Breast epithelium (tissue), 4 donors: ENCODE measurements at places on chromosomes 1 and 21. TPM values are rescaled to one million over a fixed set of nuclear protein-coding genes. Genes with fewer than 3 reads are reported as not detected.

CA14 gene
- not detected for total RNA-seq

- H3K36me3 ChIP-seq: no peaks in the 10 kb centered on the region
- no peak overlapping the region for H3K27ac ChIP-seq
- no peaks in the 10 kb centered on the region for H3K27me3 ChIP-seq
- H3K4me1 ChIP-seq: no peaks in the 10 kb centered on the region
Measured at GRCh38 chr1:205991237-205991636, 12.0 kb downstream of the RAB7B start.

GRCh38 chr1:221139991-221140390 is 260.7 kb downstream of the HLX start:
- no peaks in the 10 kb centered on the region for H3K27me3 ChIP-seq
- H3K4me1 ChIP-seq: no peaks in the 10 kb centered on the region
- H3K4me3 ChIP-seq: no peak overlapping the region
- no peak overlapping the region for H3K27ac ChIP-seq
- no peaks in the 10 kb centered on the region for H3K36me3 ChIP-seq

GRCh38 chr1:111369177-111369576 is 58.4 kb downstream of the OVGP1 start:
- H3K4me3 ChIP-seq: no peak overlapping the region
- DNase-seq: no peak
- H3K4me1 ChIP-seq: no peaks in the 10 kb centered on the region
- no peaks in the 10 kb centered on the region for H3K27me3 ChIP-seq

HES2 gene
- total RNA-seq: not detected

IFNLR1 gene
- 3.9 TPM for total RNA-seq

LMX1A gene
- total RNA-seq: not detected

SELE gene
- 0.66 TPM for total RNA-seq

GRCh38 chr1:1748686-1749321 is 24.6 kb upstream of the CDK11A start:
- DNase-seq: no peak
- H3K27ac ChIP-seq: no peak overlapping the region
- no peaks in the 10 kb centered on the region for H3K4me1 ChIP-seq
- no peaks in the 10 kb centered on the region for H3K27me3 ChIP-seq
- H3K4me3 ChIP-seq: no peak overlapping the region

- no peaks in the 10 kb centered on the region for H3K4me1 ChIP-seq
- peaks cover 13% of the 10 kb centered on the region for H3K36me3 ChIP-seq
- DNase-seq: no peak
- H3K4me3 ChIP-seq: no peak overlapping the region
Measured at GRCh38 chr21:32328595-32328994, 29.9 kb downstream of the MRAP start.

ERICH3 gene
- total RNA-seq: under 0.01 TPM

C1QTNF12 gene
- total RNA-seq: not detected

SERTAD4 gene
- total RNA-seq: 0.80 TPM

CDC14A gene
- 16.5 TPM for total RNA-seq

- DNase-seq: no peak
- no peak overlapping the region for H3K27ac ChIP-seq
- H3K4me3 ChIP-seq: no peak overlapping the region
- no peaks in the 10 kb centered on the region for H3K36me3 ChIP-seq
Measured at GRCh38 chr1:83889707-83890106, 109.2 kb downstream of the TTLL7 start.

PLA2G2F gene
- total RNA-seq: not detected

GRCh38 chr1:3809680-3810079 is 13.4 kb upstream of the LRRC47 start:
- H3K36me3 ChIP-seq: no peaks in the 10 kb centered on the region
- no peak for DNase-seq
- no peak overlapping the region for H3K27ac ChIP-seq
- no peaks in the 10 kb centered on the region for H3K27me3 ChIP-seq
- H3K4me3 ChIP-seq: no peak overlapping the region

- no peaks in the 10 kb centered on the region for H3K27me3 ChIP-seq
- no peak for DNase-seq
- H3K4me3 ChIP-seq: no peak overlapping the region
Measured at GRCh38 chr1:113676524-113676923, 82.8 kb downstream of the PHTF1 start.

IL24 gene
- total RNA-seq: not detected

ADAMTSL4 gene
- total RNA-seq: 31.8 TPM

SPOCD1 gene
- 0.15 TPM for total RNA-seq

DNA sequence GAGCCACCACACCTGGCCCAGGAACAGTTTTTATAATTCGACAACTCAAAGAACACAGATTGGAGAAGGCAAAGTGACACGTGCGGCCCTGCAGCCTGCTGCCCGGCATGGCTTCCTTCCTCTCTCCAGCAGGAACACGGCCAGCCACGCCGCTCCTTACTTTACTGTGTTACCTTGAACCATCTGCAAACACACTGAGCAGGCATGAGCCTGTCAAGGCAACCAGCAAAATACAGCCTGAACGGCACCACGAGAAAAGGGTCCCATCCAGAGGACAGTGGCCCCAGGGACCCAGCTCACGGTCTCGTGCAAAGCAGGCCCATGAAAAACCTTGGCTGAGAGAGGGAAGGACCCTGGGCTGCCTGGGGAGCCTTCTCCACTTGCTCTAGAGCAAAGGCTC is 38.8 kb downstream of the NPHP4 start:
- H3K36me3 ChIP-seq: no peaks in the 10 kb centered on the region
- no peaks in the 10 kb centered on the region for H3K4me1 ChIP-seq
- no peak overlapping the region for H3K4me3 ChIP-seq
- H3K27ac ChIP-seq: no peak overlapping the region
- no peaks in the 10 kb centered on the region for H3K27me3 ChIP-seq

DNA sequence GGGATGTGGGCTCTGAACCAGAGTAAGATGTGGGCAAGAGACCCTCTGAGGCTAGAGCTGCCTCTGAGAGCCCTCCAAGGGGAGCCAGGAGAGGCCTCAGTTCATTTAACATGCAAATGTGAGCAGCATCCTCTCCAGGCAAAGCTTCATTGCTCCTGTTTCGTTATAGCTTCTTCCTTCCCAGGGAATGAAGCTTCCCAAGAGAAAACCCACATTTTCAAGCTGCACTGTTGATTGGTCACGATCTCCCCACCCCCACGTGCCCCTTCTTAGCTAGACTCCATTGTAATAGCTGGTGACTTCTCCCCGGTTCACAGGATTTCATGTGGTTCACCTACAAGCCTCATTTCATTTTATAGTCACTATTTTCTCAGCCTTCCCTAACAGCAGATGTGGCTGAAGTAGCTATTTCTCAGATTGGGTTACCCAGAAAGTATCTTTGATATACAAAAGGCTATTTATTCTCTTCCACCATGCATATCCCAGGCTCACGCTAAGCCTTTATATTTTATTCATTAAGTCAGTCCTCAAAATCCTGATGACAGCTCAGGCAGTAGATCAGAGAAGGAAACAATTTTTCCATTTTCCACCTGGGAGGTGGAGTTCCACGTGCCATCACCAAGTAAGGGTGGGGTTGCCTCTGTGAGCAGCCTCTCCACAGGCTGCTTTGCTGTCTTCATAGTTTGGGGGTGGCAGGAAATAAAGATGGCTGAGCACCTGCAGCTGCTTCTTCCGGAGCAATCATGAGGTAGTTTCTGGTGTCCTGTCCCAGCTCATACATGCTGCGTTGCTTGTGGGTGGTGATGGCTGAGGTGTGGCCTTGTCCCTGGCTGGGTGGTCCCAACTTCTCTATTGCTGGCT is 178.3 kb upstream of the RAB4A start:
- H3K36me3 ChIP-seq: no peaks in the 10 kb centered on the region
- no peak for DNase-seq
- no peaks in the 10 kb centered on the region for H3K27me3 ChIP-seq
- no peak overlapping the region for H3K4me3 ChIP-seq

DNA sequence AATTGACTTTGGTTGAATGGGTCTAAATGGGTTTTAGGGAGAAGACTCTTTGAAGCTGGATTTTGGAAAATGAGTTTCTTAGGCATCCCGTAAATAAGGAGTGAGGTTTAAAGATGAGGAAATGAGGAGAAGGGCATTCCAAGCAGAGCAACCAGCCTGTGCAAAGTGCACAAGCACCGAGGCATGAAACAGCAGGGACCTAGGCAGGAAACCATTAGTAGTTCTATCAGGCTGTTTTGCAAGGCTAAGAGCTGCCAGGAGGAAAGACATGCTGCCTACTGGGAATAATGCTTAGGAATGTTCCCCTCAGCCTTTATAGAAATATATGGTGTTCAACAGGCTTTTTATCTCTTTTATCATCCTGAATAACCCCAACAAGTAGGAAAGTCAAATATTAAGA is 153.1 kb upstream of the FGGY start:
- no peak overlapping the region for H3K4me3 ChIP-seq
- no peaks in the 10 kb centered on the region for H3K27me3 ChIP-seq
- DNase-seq: no peak
- H3K36me3 ChIP-seq: no peaks in the 10 kb centered on the region
- H3K4me1 ChIP-seq: no peaks in the 10 kb centered on the region

GRCh38 chr1:215358356-215358755 is 208.7 kb upstream of the KCTD3 start:
- H3K4me3 ChIP-seq: no peak overlapping the region
- no peak overlapping the region for H3K27ac ChIP-seq
- H3K27me3 ChIP-seq: no peaks in the 10 kb centered on the region
- no peak for DNase-seq
- no peaks in the 10 kb centered on the region for H3K4me1 ChIP-seq

EEIG2 gene
- total RNA-seq: 10.2 TPM

DNA sequence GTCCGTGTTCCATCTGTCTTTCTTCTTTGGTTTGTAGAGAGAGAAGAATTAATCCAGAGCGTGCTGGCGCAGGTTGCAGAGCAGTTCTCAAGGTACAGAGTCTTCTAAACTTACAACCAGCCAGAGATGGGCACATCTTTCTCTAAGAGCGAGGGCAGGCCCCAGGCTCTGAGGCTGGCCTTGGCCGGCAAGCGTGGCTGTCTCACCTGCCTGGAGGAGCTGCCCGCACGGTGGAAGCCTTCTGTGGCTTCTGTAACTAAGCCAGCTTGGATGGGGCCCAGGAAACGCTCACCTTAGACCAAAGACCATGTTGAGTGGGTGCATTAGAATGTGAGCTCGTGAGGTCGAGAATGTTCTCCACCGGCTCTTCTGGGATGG is 78.6 kb downstream of the PDE9A start:
- H3K4me3 ChIP-seq: no peak overlapping the region
- DNase-seq: no peak
- no peaks in the 10 kb centered on the region for H3K4me1 ChIP-seq
- H3K27ac ChIP-seq: peak overlapping the region; percentile 80
- H3K36me3 ChIP-seq: no peaks in the 10 kb centered on the region
- no peaks in the 10 kb centered on the region for H3K27me3 ChIP-seq

- peaks cover 10% of the 10 kb centered on the region for H3K36me3 ChIP-seq
- H3K4me1 ChIP-seq: peaks cover 8% of the 10 kb centered on the region
- no peak overlapping the region for H3K27ac ChIP-seq
- H3K27me3 ChIP-seq: peaks cover 2% of the 10 kb centered on the region
- no peak for DNase-seq
Measured at GRCh38 chr1:1250786-1251284, 4.3 kb upstream of the C1QTNF12 start.

KPRP gene
- not detected for total RNA-seq

LHX4 gene
- total RNA-seq: not detected

SMPDL3B gene
- 14.9 TPM for total RNA-seq

HHAT gene
- 31.6 TPM for total RNA-seq

DNA sequence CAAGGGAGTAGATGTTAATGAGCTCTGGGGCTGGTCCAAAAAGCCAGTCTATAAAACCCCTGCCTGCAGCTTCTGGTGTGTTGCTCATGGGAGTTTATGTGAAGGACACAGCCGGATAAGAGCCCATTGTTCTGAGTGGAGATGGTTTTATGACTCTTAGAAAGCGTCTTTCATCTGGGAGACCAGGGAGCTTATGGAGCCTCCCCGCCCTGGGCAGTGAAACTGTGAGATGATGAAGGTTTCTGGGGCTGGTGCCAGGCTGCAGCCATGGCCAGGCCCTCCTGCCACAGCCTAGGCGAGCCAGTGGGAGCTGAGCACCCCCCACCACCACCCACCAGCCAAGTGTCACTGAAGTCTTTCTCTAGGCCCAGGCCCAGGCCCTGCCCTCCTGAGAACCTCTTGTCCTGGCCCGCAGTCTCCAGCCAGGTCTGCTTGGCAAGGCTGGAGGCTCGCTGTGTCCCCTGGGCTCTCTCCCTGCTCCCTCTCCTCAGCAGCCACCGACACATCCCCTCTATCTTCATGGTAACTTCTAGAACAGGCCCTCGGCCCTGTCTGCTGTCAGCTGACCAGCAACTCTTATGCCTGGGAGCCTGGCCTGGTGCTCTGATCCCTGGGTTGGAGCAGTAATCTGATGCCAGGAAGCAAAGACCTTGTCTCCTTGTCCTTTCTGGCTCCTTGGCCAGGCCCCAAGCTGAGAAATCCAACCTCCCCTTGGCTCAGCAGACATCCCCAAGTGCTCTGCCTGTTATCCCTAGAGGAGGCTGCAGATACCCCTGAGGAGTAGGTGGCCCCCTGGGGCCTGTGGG is 7.6 kb upstream of the ARHGEF10L start:
- peak; percentile 52 for DNase-seq
- H3K27me3 ChIP-seq: no peaks in the 10 kb centered on the region
- H3K27ac ChIP-seq: peak overlapping the region; percentile 81
- no peaks in the 10 kb centered on the region for H3K36me3 ChIP-seq
- H3K4me3 ChIP-seq: no peak overlapping the region

GRCh38 chr1:247440001-247440620 is 17.8 kb downstream of the OR2B11 start:
- no peaks in the 10 kb centered on the region for H3K4me1 ChIP-seq
- DNase-seq: no peak
- peaks cover 5% of the 10 kb centered on the region for H3K27me3 ChIP-seq
- H3K27ac ChIP-seq: no peak overlapping the region
- H3K4me3 ChIP-seq: no peak overlapping the region

GRCh38 chr1:170864238-170864637 is 71.1 kb upstream of the MROH9 start:
- H3K4me1 ChIP-seq: no peaks in the 10 kb centered on the region
- no peak for DNase-seq
- no peaks in the 10 kb centered on the region for H3K27me3 ChIP-seq
- no peaks in the 10 kb centered on the region for H3K36me3 ChIP-seq

DNA sequence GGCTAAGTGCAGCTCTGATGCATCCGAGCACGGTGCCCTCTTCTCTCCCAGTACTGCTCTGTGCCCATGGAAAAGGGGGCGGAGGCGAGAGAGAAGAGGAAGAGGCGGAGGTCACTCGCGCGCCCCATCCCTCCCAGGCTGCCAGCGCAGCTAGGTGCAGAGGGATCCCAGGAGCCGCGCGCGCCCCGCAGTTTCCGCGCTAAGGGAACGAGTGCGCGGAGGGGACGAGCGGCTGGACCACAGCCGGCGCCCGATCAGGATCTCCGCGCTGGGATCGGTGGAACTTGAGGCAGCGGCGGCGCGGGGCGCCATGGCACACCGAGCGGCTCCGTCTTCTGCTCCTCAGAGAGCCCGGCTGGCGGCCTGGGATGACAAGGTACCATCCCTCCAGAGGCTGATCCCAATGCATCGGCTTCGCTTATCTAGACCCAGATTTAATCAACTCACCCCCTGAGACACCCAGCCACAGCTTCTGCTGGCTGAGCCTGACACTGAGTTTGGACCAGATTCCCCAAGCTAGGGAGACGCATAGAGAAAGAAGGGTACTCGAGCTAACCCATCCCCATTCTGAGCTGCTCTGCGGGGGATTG is at the start of gene PTGFR:
TSS of gene PTGFR (plus strand) at position 114 of the 590 bp plus-strand sequence. CDS start 1,770 bp downstream, outside the sequence.
- no peaks in the 10 kb centered on the region for H3K27me3 ChIP-seq
- no peaks in the 10 kb centered on the region for H3K36me3 ChIP-seq
- no peak for DNase-seq
- H3K4me1 ChIP-seq: no peaks in the 10 kb centered on the region
- H3K4me3 ChIP-seq: peak within 1 kb of the TSS; percentile 55
- peak within 1 kb of the TSS; percentile 40 for H3K27ac ChIP-seq

FBXO44 gene
- 32.1 TPM for total RNA-seq
